Tibial nerve (tissue), 4 donors: ENCODE measurements at places on chromosomes 16 and 17.

DNA sequence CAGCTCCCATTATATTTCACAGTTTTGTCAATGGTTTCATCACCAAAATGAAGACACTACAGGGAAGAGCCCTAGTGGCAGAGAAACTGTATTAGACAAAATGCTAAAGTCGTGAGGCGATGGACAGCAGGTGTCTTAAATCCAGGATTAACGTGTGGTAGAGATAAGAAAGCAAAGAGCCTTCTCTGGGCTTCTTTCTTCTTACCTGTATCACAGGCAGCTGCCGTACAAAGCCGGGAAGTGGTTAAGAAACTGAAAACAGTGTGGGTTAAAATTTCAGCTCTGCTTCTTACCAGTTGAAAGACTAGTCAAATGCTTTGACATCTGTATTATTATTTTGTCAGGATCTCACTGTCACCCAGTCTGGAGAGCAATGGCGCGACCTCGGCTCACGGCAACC is 98.2 kb upstream of the NUDT7 start:
- no peak for DNase-seq

DNA sequence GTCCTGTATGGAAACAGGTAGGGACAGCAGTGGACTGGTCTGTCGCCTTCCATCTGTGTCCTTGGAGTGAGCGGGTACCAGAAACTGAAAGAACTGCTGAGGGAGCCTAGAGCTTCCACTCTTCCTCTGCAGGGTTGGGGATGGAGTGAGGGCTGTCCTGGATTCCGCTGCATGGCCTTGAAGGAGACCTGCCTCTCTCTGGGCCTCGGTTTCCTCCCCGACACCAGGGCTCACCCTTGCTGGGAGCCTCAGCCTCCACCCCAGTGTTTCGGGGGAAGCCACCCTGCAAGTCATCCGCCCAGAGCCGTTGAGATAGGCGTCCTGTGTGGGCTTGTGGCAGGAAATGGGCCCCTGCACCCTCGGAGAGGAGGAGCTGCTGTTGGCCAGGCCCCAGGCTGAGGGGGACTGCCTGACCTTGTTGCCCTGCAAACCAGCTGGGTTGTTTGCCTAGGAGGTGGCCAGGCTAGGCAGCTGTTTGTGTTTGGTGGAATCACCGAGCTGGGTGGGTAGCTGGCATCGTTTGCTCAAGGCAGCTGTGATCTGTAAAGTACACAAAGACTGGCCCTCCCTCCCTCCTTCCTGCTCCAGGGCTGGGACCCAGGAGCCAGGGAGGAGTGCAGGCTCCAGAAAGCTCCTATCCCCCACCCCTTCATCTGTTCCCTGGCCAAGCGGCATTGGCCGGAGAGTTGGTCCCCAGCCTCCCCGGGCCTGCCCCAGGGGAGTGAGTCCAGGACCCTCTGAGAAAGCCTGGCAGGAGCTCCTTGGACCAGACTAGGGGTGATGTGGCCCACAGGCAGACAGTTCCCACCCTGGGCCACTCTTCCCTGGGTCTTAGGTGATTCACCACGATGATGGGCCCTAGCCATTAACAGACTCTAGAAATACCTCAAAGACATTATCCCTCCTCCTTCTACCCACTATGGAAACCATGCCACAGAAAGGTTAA is 1.3 kb downstream of the RAB37 start:
- DNase-seq = no peak

GRCh38 chr17:64060331-64060730 is 39.9 kb upstream of the ICAM2 start:
- DNase-seq = no peak

DNA sequence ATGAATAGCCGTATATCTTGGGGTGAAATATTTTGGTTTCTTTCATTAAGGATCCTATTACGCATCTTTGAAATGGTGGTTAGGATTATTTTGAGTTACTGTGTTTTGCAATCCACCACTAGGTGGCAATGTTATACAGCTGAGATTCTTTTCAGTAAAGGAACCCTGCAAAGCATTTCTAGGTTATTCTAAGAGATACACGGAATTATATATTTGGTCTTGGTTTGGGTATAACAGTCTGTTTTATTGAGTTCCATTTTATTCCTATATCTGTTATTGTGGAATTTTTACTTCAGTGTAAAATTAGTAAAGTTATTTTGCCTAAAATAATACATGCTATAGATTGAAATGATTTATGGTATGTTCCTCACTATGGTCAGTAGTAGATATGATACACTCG is 62.9 kb upstream of the CPHXL start:
- DNase-seq = peak; percentile 41

- no peak for DNase-seq
These were observed 3.8 kb downstream of the TBC1D16 start for GRCh38 chr17:80031691-80032430.

GRCh38 chr16:52095471-52095870 is 451.5 kb downstream of the TOX3 start:
- no peak for DNase-seq

DNA sequence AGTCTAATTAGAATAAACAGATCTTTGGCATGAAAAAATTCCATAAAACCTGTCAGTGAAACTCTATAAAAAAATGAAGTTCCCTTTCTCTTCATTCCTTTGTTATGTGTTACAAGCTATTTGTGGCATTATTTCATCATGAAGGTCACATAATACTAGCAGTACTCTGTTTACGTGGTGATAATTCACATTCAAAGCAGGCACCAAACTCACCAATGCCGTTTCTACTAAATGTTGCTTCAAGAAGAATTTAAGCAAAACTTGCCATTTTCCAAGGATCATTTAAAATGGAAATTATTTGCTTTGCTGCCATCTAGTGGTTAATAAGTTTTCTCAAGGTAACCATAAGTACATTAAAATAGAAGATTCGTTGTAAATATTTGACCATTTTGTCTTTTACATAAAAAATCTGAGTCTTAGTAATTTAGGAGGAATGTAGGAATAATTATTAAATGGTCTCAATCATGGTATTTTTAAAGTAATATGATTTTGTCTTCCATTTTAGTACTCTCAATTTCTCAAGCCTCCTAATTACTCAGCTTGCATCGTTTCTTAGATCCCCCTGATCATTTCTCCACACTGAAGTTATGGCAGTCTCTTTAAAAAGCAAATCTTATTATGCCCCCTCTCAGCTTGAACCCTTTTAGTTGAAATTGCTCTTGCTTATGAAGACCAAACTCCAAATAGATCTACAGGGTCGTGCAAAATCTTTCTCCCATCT is 80.8 kb downstream of the OMG start:
- no peak for DNase-seq

GRCh38 chr16:87295259-87295658 is 21.9 kb downstream of the C16orf95 start:
- no peak for DNase-seq

DNA sequence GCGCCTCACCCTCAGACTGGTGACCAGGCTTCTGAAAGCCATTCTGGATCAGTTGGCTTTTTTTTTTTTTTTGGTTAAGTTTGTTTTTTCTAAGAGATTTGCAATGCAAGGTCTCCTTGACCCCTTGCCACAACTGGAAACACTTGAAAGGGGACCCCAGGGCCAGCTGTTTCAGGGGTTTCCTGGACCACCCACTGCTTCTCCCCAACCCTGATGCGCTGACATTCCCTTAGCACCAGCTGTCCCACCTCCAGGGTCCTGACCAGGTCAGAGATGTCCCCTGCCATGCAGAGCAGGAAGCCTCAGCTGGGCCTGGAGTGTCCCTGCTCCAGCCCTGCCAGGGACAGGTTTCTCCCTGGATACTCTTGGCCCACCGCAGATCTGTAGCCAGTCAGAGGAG is 8.1 kb upstream of the MRPL58 start:
- no peak for DNase-seq

DNA sequence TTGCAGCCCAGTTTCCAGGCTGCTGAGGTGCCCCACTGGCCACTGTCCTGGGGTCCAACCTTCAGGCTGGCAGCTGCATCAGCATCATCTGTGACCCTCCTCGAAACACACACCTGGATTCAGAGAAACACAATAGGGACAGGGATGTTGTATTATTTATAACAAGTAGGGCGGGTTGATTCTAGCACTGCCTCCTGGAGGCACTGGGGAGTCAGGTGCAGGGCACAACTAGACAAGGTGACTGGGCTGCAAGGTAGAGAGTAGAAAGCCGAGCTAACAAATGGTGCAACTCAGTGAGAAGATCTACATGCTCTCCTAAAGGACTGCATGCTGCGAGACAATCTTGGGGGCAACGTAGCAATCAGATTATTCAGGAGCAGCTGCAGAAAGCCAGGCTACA is 317.3 kb downstream of the SLC39A11 start:
- no peak for DNase-seq

GRCh38 chr16:2365397-2366294 is 25.1 kb upstream of the ABCA3 start:
- DNase-seq = no peak

DNA sequence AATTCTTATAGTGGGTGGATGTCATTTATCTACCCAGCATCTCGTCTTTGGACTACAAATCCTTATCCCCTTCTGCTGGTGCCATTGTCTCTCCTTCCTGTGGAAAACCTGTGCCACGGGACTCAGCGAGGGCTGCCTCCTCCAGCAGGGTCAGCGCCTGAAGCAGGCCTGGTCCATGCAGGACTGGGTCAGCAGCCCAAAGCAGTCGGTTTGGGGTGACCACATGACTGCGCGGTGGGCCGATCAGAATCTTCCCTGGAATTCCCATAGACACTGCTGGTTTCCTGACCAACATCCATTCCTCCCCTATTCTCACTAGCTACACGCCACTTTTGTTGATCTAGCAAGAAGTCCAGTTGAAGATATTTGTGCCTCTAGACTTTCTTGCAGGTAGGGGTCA is 26.9 kb downstream of the RPRML start:
- DNase-seq = no peak

DNA sequence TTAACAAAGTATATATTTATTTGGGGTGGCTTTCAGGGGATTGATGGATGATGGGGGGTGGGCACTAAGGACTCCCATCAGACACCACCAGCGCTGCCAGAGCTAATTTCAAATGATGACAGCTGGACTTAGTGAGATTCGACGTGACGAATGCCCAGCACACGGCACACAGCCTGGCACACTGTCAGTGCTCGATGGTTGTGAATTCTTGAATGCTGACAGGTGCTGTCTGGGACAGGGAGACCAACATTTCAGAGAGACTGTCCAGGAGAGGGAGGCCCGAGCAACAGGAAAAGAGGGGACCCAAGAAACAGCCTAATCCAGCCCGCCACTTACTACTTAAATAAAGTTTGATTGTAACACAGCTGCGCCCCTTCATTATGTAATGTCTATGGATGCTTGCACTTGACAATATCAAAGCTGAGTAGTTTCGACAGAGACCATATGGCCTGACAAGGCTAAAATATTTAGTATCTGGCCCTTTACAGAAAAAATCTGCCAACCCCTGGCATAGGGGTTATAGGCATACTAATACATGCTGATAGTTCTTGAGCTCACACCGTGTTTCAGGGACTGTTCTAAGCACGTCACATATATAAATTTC is 6.2 kb upstream of the MPRIP start:
- no peak for DNase-seq

GRCh38 chr17:14580499-14580898 is 279.6 kb downstream of the HS3ST3B1 start:
- DNase-seq = no peak

DNA sequence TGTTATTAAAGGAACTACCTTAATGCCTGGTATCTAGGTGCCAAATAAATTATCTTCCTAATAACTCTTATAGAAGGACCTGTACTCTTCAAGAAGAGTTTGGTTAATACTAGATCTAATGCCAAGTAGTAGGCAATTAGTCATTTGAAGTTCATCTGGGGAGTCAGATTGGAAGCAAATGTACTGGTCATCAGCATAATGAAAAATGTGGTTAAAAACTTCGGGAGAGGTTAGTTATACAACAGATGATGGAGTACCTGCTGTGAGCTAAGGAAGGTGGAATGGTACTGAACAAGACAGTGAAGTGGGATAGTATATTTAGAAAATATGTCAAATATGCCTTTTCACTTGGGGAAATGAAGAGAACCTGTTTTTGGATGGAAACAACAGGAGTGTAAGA is 49.2 kb downstream of the TNRC6A start:
- no peak for DNase-seq

DNA sequence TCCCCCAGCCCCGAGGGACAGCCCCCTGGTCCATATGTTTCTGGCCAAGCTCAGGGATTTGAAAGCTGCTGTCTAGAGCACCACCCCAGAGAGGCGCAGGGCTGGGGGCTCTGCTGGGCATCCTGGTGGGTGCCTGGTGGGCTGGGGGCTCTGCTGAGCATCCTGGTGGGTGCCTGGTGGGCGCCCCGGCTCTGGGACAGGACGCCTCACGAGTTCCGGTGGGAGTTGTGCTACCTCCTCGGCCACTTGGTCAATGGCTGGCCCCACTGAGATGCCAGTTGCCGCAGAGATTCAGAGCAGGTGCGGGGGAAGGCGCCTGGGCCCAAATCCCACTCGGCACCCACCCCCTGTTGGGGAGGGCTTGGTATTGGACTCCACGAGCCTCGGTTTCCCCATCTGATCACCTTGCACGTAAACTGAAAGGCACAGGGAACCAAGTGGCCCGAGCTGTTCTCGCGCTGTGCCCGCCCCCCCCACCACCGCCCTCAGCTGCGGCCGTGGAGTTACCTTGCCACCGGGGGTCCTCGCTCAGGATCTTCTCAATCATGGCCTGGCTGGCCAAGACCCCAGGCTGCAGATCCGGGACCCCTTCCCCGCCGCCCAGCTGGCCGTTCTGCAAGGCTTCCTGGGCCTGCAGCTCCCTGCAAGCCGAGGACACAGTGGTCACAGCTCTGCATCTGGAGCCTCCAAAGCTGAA is 13.3 kb downstream of the UNKL start:
- DNase-seq = no peak

- no peak for DNase-seq
These were observed 370.2 kb upstream of the MAF start for GRCh38 chr16:79970551-79971236.

- no peak for DNase-seq
These were observed 31.5 kb upstream of the LITAF start for GRCh38 chr16:11618107-11618717.

DNA sequence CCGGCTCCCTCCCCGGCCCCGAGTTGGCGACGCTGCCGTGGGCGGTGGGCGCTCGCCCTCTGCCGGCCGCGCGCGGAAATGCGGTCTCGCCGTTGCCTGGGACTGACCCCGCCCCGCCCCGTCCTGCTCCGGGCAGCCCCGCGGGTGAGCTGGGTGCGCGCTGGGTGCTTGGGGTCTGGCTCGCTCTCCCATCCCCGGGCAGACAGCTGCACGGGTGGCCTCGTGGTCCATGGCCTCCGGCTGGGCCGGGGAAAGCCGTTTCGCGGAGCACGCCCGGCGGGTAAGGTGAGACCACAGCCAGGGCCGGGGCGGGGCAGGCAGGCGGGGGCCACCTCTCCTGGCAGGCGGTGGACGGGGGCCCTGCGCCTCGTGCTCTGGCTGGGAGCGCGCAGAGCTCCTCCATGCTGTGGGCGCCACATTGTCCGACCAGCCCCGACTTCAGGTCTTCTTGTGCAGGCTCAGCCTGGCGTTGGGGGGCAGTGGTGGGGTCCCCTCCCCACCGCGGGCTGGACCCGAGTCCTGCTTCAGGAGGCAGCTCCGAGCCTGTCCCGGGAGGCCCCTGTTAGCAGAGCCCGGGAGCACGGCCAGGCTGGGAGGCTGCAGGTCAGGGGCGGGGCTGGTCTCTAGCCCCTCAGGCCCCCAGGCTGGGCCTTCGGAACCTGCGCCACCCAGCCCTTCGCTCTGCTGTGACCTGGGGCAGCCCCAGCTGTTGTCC is 7.0 kb upstream of the C1QTNF8 start:
- no peak for DNase-seq
